ENCODE measurements at places on chromosomes 7 and 10.

GRCh38 chr10:66085906-66086305 is 839.9 kb upstream of the LRRTM3 start:
- DNase-seq, result no peak

DNA sequence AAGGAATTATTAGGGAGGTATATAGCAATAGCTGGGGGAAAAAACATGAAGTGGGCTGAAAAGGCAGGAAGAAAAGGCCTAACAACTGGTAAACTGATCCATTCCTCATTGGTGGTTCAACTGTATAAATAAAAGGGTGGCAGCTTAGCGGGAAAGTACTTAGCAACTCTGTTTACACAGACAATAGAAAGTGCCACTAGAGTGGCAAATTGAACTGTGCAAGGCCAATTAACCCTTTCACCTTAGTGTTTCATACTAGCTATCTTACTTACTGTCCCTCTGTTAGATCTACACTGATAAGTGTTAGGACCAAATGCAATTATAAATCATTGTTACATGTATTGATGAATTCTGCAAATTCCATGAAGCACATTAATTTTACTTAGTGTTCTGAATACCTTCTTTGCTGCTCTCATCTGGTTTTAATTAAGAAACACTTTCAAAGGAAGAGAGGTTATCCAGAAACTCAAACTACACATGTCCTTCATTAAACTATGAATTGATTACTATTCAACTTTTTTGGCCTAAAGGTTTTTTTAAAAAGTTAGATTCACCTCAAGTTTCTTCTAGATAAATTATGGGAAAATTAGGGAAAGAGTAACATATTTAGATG is 28.0 kb downstream of the DNAJC1 start:
- DNase-seq, result no peak

DNA sequence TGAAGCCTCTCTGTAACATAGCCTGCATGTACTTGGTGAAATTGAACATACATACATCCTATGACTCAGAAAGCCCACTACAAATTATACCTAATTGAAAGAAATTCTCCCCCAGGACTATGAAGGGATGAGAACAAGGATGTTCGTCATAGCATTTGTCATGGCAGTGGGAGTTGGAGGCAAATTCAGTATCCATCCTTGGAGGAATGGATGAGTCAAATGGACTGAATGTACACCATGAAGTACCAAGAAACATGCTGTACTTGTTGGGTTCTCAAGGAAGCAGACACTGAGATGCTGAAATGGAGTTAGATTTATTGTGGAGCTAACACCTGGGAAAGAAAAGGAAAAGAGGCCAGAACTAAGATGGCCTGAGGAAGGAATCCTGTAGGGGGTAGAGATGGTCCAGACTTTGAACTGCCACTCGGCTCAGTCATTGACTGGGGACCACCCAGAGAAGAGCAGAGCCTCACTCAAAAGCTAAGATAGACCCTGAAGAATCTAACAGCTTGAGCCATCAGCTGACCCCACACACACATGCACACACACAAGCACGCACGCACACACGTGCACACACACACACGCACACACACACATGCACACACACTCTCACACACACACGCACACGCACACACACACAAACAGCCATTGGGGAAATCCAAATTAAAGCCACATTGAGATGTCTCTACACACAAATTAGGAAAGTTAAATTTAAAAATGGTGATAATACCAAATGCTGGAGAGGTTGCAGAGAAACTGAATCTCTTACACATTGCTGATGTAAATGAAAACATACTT is 22.3 kb downstream of the AOC1 start:
- no peak for DNase-seq

GRCh38 chr7:1608318-1608717 is 38.5 kb upstream of the PSMG3 start:
- no peak for DNase-seq

DNA sequence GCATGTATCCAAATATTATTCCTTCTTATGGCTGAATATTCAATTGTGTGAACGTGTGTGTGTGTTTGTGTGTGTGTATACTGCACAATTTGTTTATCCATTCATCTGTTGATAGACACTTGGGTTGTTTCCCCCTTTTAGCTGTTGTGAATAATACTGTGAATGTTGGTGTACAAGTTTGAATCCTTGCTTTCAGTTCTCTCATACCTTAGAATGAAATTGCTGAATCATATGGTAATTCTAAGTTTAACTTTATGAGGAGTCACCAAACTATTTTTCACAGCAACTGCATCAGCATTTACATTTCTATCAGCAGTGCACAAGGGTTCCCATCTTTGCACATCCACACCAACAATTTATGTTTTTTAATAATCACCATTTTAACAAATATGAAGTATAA is 86.9 kb upstream of the GATAD1 start:
- no peak for DNase-seq
